Aorta (tissue), 5 donors: ENCODE measurements at places on chromosomes 2 and 18.

DNA sequence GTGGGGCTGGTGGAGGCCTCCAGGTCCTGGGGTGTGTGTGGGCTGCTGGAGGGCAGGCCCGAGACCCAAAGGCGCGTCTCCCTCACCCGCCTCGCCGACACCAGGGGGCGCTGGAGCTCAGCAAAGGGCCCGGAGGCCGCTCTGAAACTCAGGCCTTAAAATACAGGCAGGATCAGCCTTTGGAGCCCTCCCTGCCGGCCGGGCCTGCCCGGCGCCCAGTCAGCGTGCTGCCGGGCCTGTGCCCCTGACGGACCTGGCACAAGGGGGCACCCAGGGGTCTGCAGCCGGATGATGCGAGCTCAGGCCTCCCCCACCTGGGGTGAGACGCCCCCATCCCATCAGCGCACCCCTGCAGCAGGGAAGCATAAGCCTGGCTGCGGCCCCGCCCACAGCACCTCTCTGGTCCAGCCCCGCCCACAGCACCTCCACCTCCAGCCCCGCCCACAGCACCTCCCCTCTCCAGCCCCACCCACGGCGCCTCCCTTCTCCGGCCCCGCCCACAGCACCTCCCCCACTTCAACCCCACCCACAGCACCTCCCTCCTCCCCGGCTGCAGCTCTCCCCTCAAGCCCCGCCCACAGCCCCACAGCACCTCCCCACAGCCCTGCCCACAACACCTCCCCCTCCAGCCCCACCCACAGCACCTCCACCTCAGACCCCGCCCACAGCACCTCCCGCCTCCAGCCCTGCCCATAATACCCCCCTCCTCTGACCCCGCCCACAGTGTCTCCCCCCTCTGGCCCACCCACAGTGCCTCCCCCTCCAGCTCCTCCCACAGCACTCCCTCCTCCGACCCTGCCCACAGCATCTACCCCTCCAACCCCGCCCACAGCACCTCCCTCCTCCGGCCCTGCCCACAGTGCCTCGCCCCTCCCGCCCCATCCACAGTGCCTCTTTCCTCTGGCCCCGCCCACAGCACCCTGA lies 92.8 kb upstream of the OTOS start:
- no peaks in the 10 kb centered on the region for H3K4me1 ChIP-seq
- no peak overlapping the region for H3K27ac ChIP-seq
- no peaks in the 10 kb centered on the region for H3K36me3 ChIP-seq

DNA sequence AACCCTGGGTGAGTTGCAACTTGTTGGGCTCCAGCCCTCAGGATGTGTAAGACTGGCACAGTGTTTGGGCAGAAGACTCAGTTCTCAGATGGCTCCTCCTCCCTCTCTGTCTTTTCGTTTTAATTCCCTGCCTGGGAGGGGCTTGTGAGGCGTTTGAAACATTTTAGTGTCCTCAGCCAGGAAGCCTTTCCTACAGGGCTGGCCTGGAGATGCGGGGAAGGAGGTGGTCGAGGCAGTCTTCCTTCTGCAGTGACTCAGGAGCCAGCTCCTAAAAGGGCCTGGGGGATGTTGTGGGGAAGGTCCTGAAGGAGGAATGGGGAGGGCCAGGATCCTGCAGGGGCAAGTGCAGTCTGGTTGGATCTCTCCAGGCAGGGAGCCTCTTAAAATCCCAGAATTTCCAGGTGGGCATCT lies 22.1 kb upstream of the IGFBP5 start:
- H3K27ac ChIP-seq: no peak overlapping the region
- no peaks in the 10 kb centered on the region for H3K27me3 ChIP-seq

DNA sequence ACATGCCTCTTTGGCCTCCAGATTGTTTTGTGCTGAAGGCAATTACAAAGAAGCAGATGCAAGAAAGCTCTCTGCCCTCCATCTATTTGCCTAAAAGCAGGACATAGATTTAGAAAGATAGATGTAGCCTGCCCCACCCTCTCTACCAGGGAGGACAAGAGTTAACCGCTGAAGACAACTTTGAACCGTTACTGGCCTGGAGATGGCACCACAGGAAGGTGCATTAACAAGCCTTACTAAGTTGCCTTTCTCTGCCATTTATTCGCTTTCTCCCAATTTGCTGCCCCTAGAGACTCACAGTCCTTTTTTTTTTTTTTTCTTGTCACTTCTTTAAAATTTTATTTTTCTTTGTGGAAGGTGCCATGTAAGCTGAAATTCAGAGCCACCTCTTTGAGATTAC lies 28.8 kb upstream of the RMDN2 start:
- no peak for DNase-seq
- H3K27me3 ChIP-seq: no peaks in the 10 kb centered on the region
- no peak overlapping the region for H3K27ac ChIP-seq
- no peak overlapping the region for H3K4me3 ChIP-seq

GRCh38 chr2:138787053-138787666 lies 7.0 kb upstream of the NXPH2 start:
- H3K4me3 ChIP-seq: no peak overlapping the region
- H3K4me1 ChIP-seq: no peaks in the 10 kb centered on the region
- no peak overlapping the region for H3K27ac ChIP-seq
- no peaks in the 10 kb centered on the region for H3K36me3 ChIP-seq
- DNase-seq: no peak
- no peaks in the 10 kb centered on the region for H3K27me3 ChIP-seq

- no peaks in the 10 kb centered on the region for H3K27me3 ChIP-seq
- H3K4me1 ChIP-seq: no peaks in the 10 kb centered on the region
- DNase-seq: no peak
- no peak overlapping the region for H3K27ac ChIP-seq
- H3K4me3 ChIP-seq: no peak overlapping the region
- H3K36me3 ChIP-seq: no peaks in the 10 kb centered on the region
Measured at GRCh38 chr18:29361843-29362242, 1184.9 kb upstream of the CDH2 start.

DNA sequence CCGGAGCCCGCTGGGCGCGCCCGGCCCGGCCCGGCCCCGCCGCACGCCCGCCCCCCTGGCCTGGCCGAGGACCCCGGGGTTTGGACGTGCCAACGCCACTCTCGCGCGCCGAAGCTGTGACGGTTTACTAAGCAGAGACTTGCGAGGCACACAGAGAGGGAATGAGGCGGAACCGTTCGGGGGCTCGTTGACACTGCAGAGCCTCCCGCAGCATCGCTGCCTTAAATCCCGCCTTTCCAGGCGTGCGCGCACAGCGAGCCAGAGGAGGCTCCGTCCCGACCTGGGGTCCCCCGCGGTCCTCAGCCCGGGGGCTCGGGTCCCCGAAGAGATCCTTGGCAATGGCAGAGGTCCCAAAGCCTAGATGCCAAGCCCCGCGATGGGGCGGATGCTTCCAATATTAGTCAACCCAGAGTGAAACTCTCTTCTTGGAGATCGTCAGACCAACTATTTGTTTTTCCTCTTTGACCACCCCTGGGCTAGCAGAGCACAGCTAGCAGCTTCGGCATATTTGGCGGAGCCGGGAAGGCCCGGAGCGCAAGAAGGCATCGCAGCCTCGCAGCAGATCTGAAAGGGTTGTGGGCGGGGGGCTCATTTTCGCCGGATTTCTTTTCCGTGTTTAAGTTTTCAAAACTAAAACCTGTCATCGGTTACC lies at the start of gene ZNF385B:
Gene ZNF385B, minus strand, starts transcription at position 197 of the 652 bp plus-strand sequence.
- H3K27ac ChIP-seq: no peak within 1 kb of the TSS
- H3K4me1 ChIP-seq: no peaks in the 10 kb centered on the region
- peak; percentile 78 for DNase-seq

DNA sequence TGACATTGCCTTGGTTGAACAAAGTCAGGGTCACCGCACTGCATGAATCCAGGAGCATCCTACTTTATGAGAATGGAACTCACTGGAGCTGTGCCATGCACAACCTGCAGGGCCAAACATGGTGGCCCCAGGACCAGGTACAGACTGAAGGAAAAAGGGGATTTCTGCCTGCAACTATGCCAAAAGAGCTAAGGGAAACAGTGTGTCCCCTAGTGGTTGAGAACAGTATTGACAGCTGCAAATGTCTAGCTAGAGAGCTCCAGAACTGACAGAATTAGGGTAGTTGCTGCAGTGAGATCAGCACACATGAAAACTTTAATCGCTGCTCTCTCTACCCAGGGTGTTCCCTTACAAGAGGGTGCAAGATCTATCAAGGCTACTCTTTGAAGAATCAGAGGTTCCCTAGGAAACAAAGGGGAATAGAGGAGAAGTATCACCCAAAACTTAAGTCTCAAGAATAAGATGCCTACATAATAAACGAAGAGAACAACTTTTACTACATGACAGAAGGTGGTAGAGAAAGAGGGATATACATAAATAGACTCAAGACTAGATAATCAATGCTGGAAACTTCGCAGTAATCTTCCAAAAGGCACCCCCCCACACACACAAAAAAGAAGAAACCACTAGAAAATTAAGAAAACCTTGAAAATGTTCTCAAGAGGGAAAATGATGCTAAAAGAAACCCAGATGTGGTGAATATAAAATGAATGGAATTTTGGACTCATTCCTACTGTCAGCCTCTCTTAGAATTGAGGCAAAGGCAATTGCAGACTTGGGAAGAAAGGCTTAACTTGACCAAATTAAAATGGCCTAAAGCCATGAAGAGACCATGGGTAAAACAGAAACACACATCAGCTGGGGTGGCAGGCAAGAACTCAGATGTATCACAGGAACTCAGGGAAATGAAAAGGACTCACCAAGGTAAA lies 43.6 kb upstream of the IHH start:
- H3K4me1 ChIP-seq: no peaks in the 10 kb centered on the region
- peaks cover 1% of the 10 kb centered on the region for H3K36me3 ChIP-seq
- H3K27me3 ChIP-seq: no peaks in the 10 kb centered on the region
- DNase-seq: no peak
- H3K4me3 ChIP-seq: no peak overlapping the region
- H3K27ac ChIP-seq: no peak overlapping the region

DNA sequence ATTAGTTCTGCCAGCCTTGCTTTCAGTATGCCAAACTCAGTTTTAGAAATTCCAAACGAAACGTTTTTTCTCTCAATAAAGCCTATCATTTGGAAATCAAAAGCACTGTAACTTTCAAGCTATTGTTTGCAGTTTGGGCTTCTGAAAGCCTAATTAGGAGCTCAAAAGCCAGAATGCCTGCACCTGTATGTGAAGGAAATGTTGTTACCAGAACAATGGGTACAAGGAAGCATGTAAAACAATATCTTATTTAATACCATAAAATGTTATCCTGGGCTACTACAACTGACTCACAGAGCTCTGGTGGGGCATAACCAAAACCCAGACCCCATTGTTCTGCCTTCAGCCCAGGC lies 12.6 kb upstream of the GULP1 start:
- no peaks in the 10 kb centered on the region for H3K27me3 ChIP-seq
- H3K4me3 ChIP-seq: no peak overlapping the region
- H3K4me1 ChIP-seq: no peaks in the 10 kb centered on the region
- H3K36me3 ChIP-seq: no peaks in the 10 kb centered on the region

DNA sequence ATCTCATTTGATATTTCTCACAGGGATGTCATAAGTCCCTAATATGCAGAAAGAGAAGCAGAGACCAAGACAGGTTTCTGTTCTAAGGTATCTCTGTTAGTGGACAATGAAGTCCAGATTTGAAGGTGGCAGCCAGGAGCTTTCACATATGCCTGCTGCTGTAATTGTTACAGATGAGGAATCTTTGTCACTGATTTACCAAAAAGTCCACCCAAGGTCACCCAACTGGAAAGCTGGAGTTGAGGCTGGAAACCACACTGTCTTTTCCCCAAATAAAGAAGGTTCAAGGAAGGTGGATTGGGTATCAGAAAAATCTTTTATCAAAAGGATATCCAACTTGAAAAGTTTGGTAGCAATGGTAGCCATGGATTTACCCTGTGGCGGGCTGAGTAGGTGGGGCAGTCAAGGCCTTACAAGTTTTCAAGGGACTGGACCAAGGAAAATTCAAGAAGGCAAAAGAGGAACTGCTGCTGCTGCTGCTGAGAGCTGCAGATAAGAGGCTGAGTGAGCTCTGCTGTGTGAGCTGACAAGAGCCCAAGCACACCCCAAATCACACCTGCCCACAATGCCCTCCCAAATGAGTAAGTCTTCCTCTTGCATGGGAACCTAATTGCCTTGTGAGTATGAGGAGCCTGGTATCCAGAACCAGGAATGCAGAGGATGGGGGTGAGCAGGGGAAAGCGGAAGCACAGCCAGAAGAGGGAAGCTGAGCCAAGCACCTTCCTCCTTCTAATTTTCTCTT lies 241.2 kb downstream of the ANAPC1 start:
- H3K36me3 ChIP-seq: no peaks in the 10 kb centered on the region
- H3K4me1 ChIP-seq: no peaks in the 10 kb centered on the region
- H3K27me3 ChIP-seq: peaks cover 1% of the 10 kb centered on the region

GRCh38 chr2:173854840-173855239 lies 110.3 kb downstream of the SP3 start:
- H3K36me3 ChIP-seq: no peaks in the 10 kb centered on the region
- DNase-seq: peak; percentile 67
- H3K4me1 ChIP-seq: no peaks in the 10 kb centered on the region
- no peak overlapping the region for H3K4me3 ChIP-seq
- H3K27me3 ChIP-seq: peaks cover 1% of the 10 kb centered on the region
- H3K27ac ChIP-seq: peak overlapping the region; percentile 25

- no peaks in the 10 kb centered on the region for H3K27me3 ChIP-seq
- H3K4me3 ChIP-seq: no peak overlapping the region
- H3K4me1 ChIP-seq: no peaks in the 10 kb centered on the region
- no peaks in the 10 kb centered on the region for H3K36me3 ChIP-seq
- no peak for DNase-seq
Measured at GRCh38 chr18:41034413-41034812, 920.6 kb upstream of the PIK3C3 start.

DNA sequence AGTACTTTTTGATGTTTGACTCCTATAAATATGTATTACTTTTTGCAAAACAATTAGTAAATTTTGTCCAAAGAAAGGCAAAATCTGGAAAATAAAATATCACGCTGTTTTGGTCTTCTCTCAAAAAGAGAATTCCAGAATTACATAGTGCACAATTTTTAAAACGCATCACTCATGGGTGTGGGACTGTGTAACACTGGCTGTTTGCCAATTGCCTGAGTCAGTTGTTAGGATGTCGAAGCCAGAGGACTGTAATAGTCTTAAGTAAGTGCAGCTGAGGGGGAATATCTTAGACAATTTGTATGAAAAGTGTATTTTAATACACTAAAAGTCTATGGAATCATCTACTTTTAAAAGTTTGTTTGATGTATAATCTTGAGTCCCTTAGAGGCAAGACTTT lies 24.1 kb upstream of the EPHA4 start:
- H3K27ac ChIP-seq: no peak overlapping the region
- no peaks in the 10 kb centered on the region for H3K27me3 ChIP-seq
- H3K36me3 ChIP-seq: no peaks in the 10 kb centered on the region
- no peak for DNase-seq
- H3K4me3 ChIP-seq: no peak overlapping the region

GRCh38 chr2:241514553-241514952 lies 6.2 kb upstream of the STK25 start:
- no peaks in the 10 kb centered on the region for H3K4me1 ChIP-seq
- no peak for DNase-seq
- no peak overlapping the region for H3K27ac ChIP-seq
- H3K27me3 ChIP-seq: no peaks in the 10 kb centered on the region
- H3K36me3 ChIP-seq: no peaks in the 10 kb centered on the region

DNA sequence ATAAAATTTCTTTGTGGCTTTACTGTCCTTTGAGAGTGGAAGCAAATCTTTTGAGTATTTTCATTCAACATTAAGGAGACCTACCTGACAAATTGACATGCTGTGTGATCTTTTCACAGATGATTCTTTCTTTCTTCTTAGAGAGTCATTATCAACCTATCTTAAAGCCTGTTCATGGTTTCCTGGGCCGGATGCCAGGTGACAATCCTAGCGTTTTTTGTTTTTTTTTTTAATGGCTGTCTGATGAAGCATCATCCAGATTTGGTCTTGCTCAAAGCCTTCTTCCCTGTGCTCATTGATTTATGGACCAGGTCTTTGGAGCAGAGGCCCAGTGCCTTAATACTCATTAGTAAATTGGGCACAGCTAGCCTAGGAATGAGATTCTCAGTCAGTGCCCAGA lies 9.8 kb upstream of the MGAT5 start:
- no peak overlapping the region for H3K4me3 ChIP-seq
- H3K4me1 ChIP-seq: no peaks in the 10 kb centered on the region
- no peak for DNase-seq
- H3K27me3 ChIP-seq: no peaks in the 10 kb centered on the region
- H3K36me3 ChIP-seq: no peaks in the 10 kb centered on the region
